ENCODE measurements at places on chromosomes 1 and 21. TPM values are rescaled to one million over a fixed set of nuclear protein-coding genes. Genes with fewer than 3 reads are reported as not detected.

The KPRP gene
- not detected for total RNA-seq

The UBASH3A gene
- total RNA-seq: 0.12 TPM

The CD5L gene
- not detected for total RNA-seq

The VCAM1 gene
- total RNA-seq: 0.05 TPM

The F3 gene
- 9.6 TPM for total RNA-seq

The KRTAP21-2 gene
- not detected for total RNA-seq

The CELA2B gene
- not detected for total RNA-seq

The S100A14 gene
- total RNA-seq: 0.23 TPM

The PLA2G4A gene
- 7.6 TPM for total RNA-seq

The CLCA1 gene
- not detected for total RNA-seq

The PTPN14 gene
- total RNA-seq: 12.1 TPM

The LCE1E gene
- total RNA-seq: not detected

The PDZK1 gene
- total RNA-seq: 0.95 TPM

The TRIM67 gene
- 0.17 TPM for total RNA-seq

The MAEL gene
- not detected for total RNA-seq

The RIIAD1 gene
- total RNA-seq: not detected

The TMCO2 gene
- not detected for total RNA-seq

The CCDC30 gene
- total RNA-seq: 0.74 TPM

The LINGO4 gene
- total RNA-seq: not detected

The MYBPHL gene
- total RNA-seq: not detected

The GLIS1 gene
- 0.02 TPM for total RNA-seq

The SYDE2 gene
- total RNA-seq: 0.94 TPM

The MAB21L3 gene
- total RNA-seq: not detected

The CRYAA gene
- total RNA-seq: not detected

The AGMAT gene
- 6.7 TPM for total RNA-seq

The CHI3L2 gene
- 0.49 TPM for total RNA-seq

The FCRLB gene
- total RNA-seq: 1.5 TPM

The DBT gene
- 3.9 TPM for total RNA-seq

The C1orf198 gene
- total RNA-seq: 18.6 TPM

The CSF3R gene
- not detected for total RNA-seq

The RGS16 gene
- 0.16 TPM for total RNA-seq

The KRTAP10-5 gene
- total RNA-seq: not detected

The ST6GALNAC5 gene
- total RNA-seq: 0.11 TPM

The TPTE gene
- total RNA-seq: not detected

The TFAP2E gene
- 0.57 TPM for total RNA-seq

The SLC45A1 gene
- 11.3 TPM for total RNA-seq

The NPPB gene
- total RNA-seq: not detected

The RAVER2 gene
- 3.9 TPM for total RNA-seq

The DNM3 gene
- total RNA-seq: 0.54 TPM

The ARHGAP30 gene
- total RNA-seq: 0.09 TPM

The VWA5B1 gene
- not detected for total RNA-seq

The TMEM269 gene
- total RNA-seq: 0.05 TPM

The TNFRSF18 gene
- 0.09 TPM for total RNA-seq

The TRIM17 gene
- total RNA-seq: not detected

The ITLN2 gene
- 0.70 TPM for total RNA-seq

The GOLT1A gene
- total RNA-seq: 3.3 TPM

The ETNK2 gene
- total RNA-seq: 27.6 TPM
